ENCODE measurements at places on chromosomes 3 and 15.

- no peak for DNase-seq
Observed at GRCh38 chr15:84876269-84876668, 8.2 kb upstream of the SLC28A1 start.

DNA sequence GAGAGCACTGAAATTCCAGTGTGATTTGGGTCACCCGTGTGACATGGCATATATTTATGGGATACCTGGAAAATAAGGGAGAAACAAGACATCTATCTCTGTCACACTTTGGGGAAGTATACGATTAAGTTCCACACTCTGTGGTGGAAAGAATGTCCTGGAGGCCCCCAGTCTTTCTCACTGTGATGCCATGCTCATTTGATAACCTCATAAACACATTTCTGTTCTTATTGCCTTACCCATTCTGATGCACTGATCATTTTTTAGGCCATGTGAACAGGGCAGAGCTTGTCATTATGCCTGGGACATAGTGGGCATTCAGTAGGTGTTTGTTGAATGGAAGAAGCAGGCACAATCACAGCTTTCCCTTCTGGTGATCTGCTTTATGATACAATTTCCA, 349.4 kb upstream of the TPRG1 start:
- DNase-seq = no peak

GRCh38 chr3:143170074-143170473, 50.5 kb downstream of the CHST2 start:
- no peak for DNase-seq

DNA sequence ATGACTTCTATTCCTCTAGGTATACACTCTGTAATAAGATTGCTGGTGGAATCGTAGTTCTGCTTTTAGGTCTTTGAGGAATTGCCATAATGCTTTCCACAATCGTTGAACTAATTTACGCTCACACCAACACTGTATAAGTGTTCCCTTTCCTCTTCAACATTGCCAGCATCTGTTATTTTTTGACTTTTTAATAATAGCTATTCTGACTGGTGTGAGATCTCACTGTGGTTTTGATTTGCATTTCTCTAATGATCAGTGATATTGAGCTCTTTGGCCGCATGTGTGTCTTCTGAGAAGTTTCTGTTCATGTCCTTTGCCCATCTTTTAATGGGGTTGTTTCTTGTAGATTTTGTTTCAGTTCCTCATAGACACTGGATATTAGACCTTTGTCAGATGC, 12.8 kb downstream of the NXPE3 start:
- no peak for DNase-seq

GRCh38 chr3:135199137-135199536, 404.1 kb downstream of the EPHB1 start:
- no peak for DNase-seq

- no peak for DNase-seq
Observed at GRCh38 chr3:187570776-187571175, 99.4 kb downstream of the SST start.

- DNase-seq = no peak
Observed at GRCh38 chr15:75531041-75531450, 48.1 kb downstream of the PTPN9 start.

DNA sequence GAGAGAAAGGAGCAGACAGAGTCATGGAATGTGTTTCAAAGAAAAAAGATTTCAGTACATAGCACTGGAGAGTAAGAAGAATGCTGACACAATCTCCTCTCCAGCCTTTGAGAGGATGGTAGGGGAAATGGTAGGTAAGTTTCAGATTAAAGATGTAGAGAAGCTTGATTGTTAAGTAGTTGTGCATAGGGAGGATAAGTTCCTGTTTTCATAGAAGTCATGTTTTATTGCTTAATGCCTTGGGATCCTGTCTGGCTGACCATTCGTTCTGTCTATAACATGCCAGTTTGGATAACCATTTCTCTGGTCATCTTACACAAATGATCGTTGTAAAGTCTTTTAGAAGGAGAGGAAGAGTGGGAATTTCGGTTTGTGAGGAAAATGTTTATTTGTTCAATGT, 95.7 kb upstream of the IGSF10 start:
- DNase-seq = no peak

- no peak for DNase-seq
Observed at GRCh38 chr3:77160931-77161497, 121.1 kb downstream of the ROBO2 start.

GRCh38 chr15:51444112-51444511, 102.7 kb downstream of the GLDN start:
- no peak for DNase-seq

- no peak for DNase-seq
Observed at GRCh38 chr15:79030470-79030869, 60.1 kb downstream of the RASGRF1 start.

DNA sequence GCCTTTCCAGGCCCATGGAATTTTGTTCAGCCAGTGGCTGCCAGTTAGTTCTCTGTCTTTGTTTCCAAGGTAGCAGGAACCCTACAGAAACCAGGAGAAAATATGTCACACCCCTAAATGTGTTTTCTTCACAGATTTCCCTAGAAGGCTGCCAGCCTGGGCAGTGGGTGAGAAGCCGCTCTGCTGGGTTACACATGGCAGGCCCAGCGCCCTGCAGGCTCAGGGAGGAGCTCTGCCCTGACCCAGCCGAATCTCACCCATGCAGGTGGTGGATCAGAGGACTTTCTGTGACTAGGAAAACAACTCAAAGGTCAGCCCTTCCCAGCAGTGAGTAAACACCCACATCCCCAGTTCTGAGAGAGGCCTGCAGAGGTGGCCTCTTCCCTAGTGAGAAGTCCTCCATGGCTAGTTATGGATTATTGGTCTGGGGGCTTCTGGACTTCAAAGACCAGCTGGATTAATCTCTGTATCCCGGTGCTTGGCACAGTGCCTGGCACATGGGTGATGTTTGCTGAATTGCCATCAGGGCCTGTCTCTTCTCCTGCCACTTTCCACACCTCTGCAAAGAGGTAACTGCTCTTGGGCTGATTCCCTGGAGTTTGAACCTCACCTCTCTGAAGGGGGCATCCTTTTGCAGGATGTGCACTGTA, 34.7 kb upstream of the BDH1 start:
- DNase-seq = no peak

DNA sequence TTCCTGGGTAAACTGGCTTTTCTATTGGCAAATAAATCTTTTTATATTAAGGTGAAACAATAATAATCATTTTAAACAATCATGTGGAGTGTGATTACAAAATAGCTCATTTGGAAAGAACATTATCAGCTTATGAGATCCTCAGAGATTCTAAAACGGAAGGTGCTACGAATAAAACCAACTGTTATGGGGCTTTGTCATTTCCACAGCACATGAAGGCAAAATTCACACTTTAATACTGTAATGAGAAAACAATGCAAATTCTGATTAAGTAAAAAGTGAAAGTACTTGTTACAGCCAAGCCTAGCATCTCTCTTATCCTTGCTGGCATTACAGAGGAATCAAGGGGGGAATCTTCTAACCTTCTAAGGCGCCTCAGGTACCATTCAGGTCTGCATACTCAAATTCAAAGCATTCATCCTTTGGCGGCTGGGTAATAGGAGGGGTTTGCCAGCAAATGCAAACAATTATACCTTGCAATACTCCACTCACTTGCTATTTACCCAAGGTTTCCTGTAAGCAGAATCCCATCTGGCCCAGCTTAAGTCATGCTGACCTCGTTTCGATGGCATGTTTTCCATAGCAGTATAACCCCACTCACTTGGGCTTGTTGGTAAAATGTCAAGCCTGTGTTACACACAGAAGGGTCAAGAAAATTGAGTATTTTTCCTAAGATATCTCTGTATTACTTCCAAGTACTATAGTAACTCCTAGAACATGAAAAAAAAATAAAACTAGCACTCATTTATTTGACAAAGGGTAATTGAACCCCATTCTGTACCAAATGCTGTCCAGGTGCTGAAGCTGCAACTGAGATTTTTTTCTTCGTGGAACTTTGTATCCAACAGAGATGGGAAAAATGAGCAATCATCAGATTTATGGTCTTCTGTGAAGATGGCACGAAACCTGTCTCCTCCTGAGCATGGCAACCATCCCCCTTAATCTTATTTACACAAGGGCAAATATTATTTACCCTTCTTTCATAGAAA, 183.7 kb upstream of the LMCD1 start:
- no peak for DNase-seq

GRCh38 chr3:112425858-112426750, 73.2 kb downstream of the BTLA start:
- DNase-seq = no peak

GRCh38 chr15:67833710-67834511, 5.9 kb downstream of the RNU6-1 start:
- DNase-seq = no peak

DNA sequence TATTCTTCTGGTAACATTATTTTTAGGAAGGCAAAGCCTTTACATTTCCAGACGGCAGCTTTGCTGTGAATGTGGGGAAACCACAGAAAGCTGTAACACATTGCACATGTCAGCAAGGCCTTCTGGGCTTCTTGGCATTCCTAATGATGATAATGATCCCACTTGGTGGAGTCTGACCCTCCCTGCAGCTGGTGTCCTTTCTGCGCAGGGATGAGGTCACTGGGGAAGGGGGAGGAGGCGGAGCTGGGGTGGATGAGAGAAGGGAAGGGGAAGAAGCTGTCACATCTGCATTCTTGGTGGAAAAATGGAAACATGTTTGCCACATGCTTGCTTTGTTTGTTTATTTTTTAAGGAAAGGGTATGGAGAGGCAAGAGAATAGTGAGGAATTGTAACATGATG, 68.6 kb downstream of the FILIP1L start:
- no peak for DNase-seq

GRCh38 chr15:78162038-78162437, 12.9 kb downstream of the IDH3A start:
- no peak for DNase-seq

- no peak for DNase-seq
Observed at GRCh38 chr3:186107215-186108105, 1.4 kb downstream of the ETV5 start.

DNA sequence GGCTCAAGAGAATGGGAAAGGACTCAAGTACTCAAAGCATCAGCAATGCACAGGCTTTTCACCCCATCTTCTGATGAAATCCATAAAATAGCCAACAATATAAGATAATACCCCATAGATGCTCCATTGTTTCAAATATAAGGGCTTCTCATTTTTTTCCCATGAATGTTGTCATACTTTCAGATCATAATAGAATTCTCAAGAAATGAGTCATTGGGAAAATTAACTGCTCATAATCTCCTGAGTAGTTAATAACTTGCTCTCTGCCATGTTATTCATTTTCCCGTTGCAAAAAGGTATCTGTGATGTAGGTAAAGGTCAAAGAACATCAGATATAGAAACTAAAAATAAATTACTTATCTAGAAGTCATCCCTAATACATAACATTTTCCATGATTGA, 121.9 kb downstream of the NSUN3 start:
- DNase-seq = no peak

- DNase-seq = no peak
Observed at GRCh38 chr15:83682476-83683088, 28.7 kb downstream of the ADAMTSL3 start.

DNA sequence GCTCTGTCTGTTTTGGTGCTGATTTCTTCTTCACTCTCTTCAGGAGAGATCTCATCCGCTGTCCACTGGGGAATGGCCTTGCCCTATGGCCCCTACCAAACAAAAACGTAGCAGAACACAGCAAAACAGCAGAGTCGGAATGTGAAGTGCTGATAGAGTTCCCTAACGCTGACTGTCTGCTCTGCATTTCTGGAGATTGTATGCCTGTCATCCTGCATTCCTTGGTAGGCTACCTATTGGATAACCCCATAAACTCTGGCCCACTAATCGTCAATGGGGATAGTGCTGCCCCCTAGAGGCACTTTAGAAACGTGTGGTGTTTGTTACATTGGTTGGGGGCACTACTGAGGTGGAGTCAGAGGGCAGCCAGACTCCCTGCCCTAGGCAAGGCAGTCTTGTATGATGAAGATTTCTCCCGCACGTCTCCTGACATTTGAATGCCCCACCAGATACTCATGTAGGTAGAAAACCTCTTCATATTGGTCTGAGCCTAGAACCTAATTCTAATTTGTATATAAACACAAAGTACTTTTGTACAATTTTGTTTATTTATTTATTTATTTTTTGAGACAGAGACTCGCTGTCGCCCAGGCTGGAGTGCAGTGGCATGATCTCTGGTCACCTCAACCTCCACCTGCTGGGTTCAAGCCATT, 15.6 kb upstream of the MAGEF1 start:
- DNase-seq = peak; percentile 14

GRCh38 chr3:178343433-178344038, 192.7 kb upstream of the KCNMB2 start:
- DNase-seq = no peak

- no peak for DNase-seq
Observed at GRCh38 chr3:190734490-190734889, 128.0 kb downstream of the GMNC start.

DNA sequence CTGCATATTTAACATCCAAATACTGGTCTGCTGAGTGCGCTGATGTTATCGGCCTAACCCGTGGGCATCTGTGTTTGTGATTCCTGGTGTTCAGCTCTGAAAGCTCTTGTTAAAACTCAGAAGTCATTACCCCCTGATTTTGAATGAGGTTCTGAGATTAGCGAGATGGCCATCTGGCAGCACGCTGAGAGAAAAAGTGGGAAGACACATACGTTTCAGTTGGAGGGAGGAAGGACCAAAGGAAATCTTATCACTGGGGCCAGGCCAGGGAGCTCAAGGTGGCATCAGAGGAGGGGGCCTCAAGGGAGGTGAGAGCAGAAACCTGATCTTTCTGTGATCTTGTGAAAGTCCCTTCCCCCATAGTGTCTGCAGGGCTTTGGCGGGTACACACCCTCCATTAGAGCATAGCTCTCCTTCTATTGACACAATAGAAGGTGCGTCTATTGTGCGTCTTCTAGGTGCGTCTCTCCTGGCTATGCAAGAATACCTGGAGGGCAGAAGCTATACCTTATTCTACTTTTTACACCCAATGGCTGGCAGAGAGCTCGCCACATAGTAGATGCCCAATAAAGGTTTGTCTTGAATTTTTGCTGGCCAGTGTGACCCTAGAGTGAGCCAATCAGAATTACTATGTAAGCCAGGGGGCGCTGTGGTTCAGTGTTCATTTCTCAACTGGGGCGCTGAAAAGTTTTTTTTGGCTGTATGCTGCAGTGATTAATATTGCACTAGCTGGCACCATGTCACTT, 182.4 kb downstream of the SHQ1 start:
- peak; percentile 17 for DNase-seq
